ENCODE measurements at places on chromosomes 5 and 9.

DNA sequence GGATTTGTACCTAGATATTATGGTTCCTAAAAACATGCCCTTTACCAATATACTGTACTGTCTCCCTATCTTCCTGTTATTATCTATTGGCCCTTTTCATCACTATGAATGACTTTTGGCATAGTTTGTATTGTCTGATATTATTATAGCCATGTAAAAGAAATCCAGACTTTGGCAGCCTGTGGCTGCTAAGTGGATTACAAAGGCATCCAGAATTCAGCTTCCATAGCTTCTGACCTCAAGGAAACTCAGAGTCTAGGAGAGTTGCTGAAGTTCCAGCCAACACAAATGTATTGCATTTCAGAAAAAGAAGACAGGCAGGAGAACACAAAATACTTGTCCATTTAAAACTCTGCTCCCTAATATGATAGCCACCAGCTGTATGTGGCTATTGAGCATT, 319.2 kb upstream of the MPDZ start:
- DNase-seq, result no peak

GRCh38 chr9:74336161-74336560, 161.0 kb upstream of the RORB start:
- no peak for DNase-seq

DNA sequence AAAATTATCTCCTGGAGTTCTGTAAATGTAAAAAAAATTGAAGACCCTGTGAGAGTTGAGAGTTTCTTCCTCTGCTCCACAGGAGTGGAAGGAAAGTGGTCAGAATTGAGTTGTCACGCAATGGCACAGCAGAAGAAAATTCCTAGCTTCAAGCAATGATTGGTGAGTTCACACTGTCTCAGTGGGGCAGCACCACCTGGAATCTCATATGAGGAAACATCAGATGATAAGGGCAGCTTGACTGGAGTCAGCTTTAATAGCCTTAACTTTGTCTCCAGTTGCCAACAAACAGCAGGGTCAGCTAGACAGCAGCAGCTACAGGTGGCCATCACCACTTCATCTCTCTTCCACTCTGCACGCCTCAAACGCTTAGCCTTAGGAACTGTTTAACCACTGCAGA, 211.1 kb downstream of the EFNA5 start:
- DNase-seq, result no peak

- no peak for DNase-seq
Measured at GRCh38 chr9:135303280-135303647, 176.3 kb upstream of the PPP1R26 start.
